HuH-7 (cell line): ENCODE measurements at places on chromosomes 3 and 15.

DNA sequence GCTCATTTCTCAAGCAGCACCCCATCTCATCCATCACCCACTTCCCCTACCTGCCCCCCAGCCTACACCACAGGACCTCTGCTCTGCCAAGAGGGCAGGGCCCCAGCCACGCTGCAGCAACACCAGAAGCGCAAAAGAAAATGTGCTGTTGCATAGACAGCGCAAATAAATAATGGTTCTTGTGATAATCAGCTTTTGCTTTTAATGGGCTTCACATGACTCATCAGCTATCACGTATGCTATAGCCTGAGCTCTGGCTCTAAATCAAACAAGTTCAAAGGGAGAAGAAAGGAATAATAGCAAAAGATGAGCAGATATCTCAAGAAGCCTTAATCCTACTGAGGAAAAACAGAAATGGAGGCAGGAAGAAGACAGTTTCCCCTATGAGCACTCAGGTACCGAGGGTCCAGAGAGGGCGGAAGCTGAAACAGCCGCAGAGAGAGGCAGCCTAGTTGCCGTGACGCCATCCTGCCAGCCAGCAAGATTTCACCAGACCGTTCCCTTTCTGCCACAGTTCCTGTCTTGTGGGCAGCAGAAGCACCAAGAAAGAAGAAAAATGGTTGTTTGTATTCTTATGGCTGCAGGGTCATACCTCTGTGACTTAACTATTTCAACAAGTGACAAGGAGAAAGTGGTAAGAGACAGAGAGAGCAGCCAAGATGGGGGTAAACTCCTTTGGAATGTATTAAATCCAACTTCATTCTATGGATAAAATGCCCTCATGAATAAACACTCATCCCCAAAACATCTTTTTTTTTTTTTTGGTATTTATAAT, 22.0 kb downstream of the RAB27A start:
- DNase-seq, result no peak

DNA sequence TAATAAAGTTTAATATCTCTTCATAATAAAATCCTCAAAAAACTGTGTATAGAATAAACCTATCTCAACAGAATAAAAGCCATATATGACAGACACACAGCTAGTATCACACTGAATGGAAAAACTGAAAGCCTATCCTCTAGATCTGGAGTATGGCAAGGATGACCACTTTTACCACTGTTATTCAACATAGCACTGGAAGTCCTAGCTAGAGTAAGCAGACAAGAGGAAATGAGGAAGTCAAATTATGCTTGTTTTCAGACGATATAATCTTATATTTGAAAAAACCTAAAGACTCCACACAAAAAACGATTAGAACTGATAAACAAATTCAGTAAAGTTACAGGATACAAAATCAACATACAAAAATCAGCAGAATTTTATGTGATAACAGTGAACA, 57.4 kb upstream of the DIPK2A start:
- no peak for DNase-seq

DNA sequence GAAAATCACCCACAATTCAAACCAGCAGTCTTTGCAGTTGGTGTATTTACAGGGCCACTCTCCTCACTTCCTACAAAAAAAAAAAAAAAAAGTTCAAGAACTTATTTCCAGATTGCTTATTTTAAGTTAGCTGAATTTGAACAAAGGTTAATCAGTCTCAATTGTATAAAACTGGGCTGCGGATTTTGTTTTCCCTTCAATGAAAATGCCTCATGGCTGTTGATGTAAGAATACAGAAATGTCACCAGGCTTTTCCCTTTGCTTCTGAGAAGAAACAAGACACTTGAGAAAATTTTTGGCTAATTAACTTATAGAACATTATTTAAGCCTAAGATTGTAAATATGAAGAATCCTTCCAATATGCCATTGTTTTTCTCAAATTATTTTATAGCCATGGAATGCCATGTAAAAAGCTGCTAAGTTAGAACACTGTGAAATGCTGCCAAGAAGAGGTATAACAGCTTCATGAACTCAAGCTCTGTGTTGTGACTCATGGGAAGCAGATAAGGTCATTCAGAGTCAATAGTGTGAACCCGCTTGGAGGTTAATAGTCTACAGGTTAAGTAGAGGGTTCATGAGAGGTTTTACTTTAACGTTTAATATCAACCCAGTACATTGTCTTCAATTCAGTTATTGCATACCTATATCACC, 84.3 kb upstream of the ABI3BP start:
- DNase-seq, result no peak

DNA sequence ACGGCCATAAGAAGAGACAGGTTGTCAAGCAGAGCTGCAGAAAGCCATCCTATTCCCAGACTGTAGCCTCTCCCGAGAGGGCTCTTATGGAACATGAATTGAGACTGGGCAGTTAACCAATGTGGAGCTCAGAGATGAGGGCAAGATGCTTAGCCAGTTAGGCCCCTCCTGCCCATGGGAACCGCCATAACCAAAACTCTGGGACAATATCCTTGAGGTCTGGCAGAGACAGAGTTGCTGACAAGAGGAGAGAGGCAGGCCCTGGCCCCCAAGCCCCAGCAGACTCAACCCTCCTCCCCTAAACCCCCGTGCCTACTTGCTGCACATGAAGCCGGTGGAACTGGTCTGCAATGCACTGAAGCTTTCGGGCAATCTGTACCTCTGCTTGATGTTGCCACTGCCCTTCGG, 4.8 kb downstream of the BMF start:
- no peak for DNase-seq

GRCh38 chr3:8972639-8973038, 9.4 kb upstream of the RAD18 start:
- DNase-seq, result no peak

DNA sequence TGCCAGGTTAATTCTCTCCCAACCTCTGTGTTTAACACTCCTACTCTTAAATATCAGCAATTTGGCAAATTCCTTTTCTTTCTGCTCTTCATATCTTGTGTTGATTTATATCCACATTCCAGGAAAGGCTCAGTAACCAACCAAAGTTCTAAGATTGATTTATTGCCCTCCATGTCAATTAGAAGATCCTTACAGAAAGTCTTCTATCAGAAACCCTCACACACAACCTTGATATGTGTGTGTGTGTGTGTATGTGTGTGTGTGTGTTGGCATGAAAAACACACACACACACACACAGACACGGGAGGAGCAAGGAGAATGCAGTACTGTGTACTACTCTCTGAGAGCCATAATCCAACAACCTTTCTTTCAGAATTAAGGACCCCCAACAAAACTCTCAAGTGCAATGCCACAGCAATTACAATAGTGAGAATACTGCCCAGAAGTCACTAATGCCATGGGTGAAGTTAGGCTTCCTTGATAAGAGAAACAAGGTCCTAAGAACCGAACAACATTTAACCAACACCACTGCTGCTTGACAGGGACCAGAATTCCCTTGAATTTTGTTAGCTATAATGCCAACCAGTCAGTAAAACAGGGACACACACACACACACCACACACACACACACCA, 1.1 kb downstream of the LSAMP start:
- no peak for DNase-seq

GRCh38 chr3:185572183-185572582, 13.9 kb upstream of the SENP2 start:
- no peak for DNase-seq

DNA sequence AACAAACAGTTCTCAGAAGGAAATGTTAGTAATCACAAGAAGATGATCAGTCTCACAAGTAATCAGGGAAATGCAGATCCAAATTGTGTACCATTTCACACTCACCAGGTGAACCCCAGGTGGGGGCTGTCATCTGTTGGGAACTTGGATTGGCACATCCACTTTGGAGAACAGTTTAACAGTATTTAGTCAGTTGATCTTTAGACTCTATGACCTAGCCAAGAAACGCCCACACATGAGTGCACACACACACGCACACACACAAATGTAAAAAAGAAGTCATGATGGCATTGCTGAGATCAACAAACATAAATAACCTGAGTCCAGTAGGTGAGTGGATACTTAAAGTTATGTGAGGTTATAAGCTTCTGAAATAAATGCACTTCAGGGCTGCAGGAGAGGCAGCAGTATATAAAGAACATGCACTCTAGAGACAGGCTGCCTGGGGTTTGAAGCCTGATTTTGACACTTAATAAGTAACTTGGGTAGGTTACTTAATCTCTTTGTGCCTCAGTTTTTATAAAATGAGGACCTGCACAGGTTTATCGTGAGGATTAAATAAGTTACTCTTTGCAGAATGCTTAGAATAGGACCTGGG, 17.7 kb downstream of the ACVR2B start:
- no peak for DNase-seq

DNA sequence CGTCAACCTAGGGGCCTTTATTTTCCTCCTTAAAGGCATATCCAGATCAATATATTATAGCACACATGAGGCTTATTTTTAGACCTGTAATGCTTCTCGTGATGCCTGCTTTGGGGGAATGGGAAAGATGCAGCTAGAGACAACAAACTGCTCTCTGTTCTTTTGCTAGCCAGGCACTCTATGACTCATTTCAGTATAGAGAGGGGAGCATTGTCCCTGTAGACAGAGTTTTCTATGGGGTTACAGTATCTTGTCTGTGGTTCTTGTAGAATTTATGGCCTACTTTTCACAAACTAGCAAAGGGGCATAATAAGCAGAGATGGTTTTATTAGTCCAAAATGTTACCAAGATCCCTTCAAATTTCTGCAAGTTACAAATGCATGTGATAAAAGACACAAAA, 305.6 kb downstream of the LSAMP start:
- DNase-seq, result no peak

DNA sequence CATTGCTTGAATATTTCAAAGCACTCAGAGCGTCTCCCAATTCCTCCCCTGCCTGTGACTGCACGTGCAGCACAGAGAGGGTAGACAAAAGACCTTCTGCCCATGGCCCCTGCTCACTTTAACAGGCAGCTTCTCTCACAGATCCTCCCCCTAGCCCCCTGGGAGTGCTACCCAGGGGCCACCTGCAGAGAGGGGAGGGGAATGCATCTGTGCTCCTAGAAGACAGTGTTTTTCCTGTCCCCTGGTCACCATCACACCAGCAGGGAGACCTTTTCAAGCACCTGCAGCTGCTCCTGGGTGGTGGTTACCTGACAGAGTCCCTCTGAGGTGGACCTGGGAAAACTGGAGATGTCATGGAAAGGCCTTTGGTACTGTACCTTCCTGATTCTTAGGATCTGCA, 56.7 kb upstream of the PRR23C start:
- no peak for DNase-seq

- no peak for DNase-seq
These were observed 10.2 kb upstream of the LINGO1 start for GRCh38 chr15:77642793-77643430.

- no peak for DNase-seq
These were observed 691 bp upstream of the FSIP1 start for GRCh38 chr15:39783244-39783820.

DNA sequence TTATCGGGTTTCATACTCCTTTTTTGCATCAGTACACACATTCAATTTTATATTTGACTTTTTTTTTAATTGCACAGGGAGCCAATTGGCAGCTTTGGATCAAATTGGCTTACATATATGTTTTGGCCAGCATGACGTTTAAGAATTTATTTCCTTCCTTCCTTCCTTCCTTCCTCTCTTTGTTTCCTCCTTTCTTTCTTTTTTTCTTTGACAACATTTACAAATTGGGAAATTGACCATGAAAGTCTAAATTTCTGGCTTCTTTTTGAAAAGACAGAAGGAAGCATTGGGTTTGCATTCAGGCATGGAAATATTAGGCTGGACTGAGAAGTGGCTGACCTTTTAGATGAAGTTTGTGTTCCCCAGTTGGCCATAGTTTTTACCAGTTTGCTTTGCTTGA, 103.4 kb upstream of the IGSF10 start:
- no peak for DNase-seq

- DNase-seq, result no peak
These were observed 2.7 kb downstream of the CD47 start for GRCh38 chr3:108088146-108088545.

DNA sequence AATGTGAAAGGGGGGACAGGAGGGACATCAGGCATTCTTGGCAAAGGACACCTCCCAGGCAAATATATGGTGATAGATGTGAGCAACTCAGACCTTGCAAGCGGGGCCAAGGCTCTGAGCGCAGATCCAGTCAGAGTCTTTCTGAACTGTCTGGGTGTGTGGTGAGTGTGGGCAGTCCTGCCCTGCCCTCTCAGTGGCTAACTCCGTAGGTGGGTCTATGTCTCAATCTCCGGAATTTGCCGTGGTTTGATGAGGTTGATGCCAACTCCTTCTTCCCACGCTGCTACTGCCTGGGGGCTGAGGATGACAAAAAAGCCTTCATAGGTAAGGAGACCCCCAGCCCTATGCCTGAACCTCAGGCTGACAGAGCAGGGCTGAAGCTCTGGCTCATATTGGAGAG, 7.4 kb downstream of the TTLL3 start:
- DNase-seq, result no peak

DNA sequence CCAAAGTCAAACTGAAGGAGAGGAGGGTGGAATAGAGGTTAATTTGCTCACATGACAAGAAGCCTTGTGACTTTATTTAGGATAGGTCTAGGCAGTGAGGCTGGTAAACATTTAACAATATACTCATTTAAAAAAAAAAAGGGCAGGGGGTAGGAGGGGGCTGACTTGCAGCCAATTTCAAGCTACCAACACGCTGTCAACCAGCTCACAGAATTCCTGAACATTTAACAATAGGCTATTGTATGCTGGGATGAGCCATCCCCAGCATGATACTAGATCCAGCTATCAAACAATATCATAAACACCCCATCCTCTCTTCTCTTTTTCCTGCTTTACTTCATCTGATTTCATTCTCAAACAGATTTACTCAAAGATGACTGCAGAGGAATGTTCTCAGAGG, 1096.3 kb upstream of the CFAP20DC start:
- DNase-seq, result no peak
